ENCODE measurements at places on chromosomes 3 and 15.
A peak's percentile ranks its signal among the peaks of the same experiment; 100 is the strongest.

GRCh38 chr15:31385736-31386135 lies 59.1 kb downstream of the KLF13 start:
- DNase-seq, result no peak

- DNase-seq, result no peak
Observed at GRCh38 chr3:61387817-61388216, 136.6 kb upstream of the FHIT start.

DNA sequence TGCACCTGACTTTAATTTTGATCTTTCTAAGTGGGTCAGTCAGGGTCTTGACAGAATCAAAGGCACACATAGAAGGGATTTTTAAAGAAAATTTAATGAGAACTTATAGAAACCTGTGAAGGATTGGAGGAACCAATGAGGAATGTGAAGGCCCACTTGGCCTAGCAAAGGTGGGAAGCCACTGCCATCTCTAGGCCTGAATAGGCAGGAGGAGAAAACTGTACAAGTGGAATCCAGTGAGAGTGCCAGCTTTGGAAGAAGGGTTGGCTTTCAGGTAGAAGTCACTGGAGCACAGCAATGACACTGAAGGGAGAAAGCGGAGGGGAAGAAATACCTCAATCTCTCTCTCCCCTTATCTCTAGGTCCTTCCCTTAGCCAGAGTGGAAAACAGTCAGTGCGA lies 380.7 kb upstream of the KCNMB2 start:
- DNase-seq, result no peak

GRCh38 chr15:72927451-72927850 lies 124.8 kb upstream of the NEO1 start:
- no peak for DNase-seq

GRCh38 chr3:128322030-128323022 lies 144.4 kb downstream of the DNAJB8 start:
- peak; percentile 10 for DNase-seq

- no peak for DNase-seq
Observed at GRCh38 chr15:36529296-36530011, 50.0 kb upstream of the CDIN1 start.

GRCh38 chr3:189529889-189530471 lies 101.2 kb upstream of the TP63 start:
- DNase-seq, result no peak

- no peak for DNase-seq
Observed at GRCh38 chr15:67176195-67176971, 78.1 kb downstream of the AAGAB start.

GRCh38 chr3:108719178-108719806 lies 37.9 kb downstream of the RETNLB start:
- DNase-seq, result no peak

DNA sequence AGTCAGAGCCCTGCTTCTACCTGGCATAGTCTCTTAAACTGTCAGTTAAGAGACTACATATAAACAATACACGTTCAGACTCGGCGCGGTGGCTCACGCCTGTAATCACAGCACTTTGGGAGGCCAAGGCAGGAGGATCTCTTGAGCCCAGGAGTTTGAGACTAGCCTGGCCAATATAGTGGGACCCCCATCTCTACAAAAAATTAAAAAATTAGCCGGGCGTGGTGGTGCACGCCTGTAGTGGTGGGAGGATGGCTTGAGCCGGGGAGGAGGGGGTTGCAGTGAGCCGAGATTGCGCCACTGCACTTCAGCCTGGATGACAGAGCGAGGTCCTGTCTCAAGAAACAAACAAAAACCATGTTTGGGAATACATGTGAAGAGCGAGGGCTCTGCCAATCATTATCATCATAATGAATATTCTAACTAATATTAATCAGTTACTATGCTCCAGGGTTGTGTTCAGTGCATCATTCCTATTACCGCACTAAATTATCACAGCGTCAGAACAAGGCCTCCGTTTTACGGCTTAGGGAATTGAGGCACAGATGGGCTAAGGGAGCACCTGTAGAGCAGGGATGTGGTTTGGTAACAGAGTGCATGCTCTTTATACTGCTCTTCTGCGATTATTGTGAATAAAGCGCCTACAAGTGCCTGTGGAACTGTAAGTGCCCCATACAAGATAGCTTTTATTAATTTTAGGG lies 844 bp upstream of the UQCC5 start:
- no peak for DNase-seq

DNA sequence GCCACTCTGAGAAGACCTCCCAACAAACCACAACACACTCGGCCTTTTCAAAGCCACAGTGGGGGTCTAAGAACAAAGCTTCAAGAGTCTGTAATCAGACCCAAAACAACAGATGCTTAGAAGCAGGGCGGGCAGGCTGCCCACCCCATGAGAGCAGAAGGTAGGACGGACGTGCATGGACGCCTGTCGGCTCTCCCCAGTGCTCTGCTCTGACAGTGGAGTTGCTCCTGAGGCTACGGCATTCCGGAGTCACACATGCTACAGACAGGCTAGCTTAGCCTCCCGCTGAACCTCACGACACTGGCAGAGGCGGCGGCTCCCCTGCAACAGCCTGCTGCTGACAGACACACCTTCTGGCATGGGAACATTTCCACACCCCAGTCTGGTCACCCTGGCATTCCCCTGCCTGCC lies 33.5 kb downstream of the SLCO2A1 start:
- no peak for DNase-seq

- DNase-seq, result no peak
Observed at GRCh38 chr15:85024509-85025336, 43.1 kb downstream of the PDE8A start.

DNA sequence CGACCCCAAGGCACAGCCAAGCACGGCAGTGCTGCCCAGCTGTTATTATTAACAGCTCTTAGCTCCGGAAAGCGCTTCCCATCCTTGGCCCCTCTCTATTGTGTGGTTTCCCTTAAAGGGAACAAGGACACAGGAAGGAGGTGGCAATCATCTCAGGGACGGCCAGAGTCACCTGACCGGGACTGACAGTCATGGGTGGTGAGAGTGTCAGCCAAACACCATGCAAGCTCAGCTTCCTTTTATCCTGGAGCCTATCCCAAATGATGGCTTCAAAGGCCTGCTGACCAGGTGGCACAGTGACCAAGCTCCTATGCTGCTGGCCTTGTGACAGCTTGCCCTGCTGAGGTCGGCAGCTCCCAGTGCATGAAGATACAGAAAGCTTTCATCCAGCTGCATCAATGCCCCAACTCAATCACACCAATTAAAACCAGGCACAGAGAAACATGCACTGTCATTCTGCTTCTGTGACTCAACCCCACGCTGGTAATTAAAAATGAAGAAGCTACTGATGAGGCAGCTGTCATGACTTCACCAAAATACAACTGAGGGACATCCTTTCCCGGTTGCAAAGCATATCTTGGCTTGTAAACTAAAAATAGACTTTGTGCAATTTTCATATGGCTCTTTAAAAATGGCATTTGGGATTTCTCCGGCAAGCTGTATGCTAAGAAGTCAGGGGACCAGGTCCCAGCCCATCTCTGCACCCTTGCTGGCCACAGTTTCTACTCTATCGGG lies 34.0 kb downstream of the PCSK6 start:
- no peak for DNase-seq

- DNase-seq, result no peak
Observed at GRCh38 chr3:94978084-94978483, 915.2 kb downstream of the NSUN3 start.

GRCh38 chr15:51793521-51794305 lies 35.7 kb upstream of the TMOD3 start:
- no peak for DNase-seq

DNA sequence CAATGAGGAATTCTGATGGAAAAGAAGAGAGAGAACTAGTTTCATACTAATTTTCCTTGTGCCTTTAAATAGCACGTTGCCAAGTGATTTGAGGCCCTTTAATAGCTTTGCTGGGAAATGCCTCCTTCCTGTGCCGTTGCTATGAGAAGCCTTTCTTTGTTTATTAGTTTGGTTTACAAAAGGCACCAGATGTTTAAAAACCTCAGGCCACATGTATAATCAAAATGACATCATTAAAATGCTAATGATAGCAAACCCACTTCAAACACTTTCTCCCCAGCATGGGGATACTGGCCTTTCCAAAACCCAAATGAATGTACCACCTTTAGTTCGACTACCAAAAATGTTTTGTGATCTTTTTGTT lies 50.0 kb upstream of the TBC1D23 start:
- DNase-seq, result no peak

GRCh38 chr15:53869044-53869805 lies 109.0 kb upstream of the UNC13C start:
- no peak for DNase-seq

- no peak for DNase-seq
Observed at GRCh38 chr3:36678216-36679013, 85.9 kb downstream of the DCLK3 start.

GRCh38 chr3:64763980-64764379 lies 76.2 kb upstream of the ADAMTS9 start:
- no peak for DNase-seq

GRCh38 chr3:134393074-134393473 lies 18.8 kb upstream of the AMOTL2 start:
- DNase-seq, result no peak

- DNase-seq, result no peak
Observed at GRCh38 chr15:65937476-65937875, 68.2 kb downstream of the RAB11A start.

GRCh38 chr3:10623578-10624275 lies 118.3 kb upstream of the ATP2B2 start:
- no peak for DNase-seq

DNA sequence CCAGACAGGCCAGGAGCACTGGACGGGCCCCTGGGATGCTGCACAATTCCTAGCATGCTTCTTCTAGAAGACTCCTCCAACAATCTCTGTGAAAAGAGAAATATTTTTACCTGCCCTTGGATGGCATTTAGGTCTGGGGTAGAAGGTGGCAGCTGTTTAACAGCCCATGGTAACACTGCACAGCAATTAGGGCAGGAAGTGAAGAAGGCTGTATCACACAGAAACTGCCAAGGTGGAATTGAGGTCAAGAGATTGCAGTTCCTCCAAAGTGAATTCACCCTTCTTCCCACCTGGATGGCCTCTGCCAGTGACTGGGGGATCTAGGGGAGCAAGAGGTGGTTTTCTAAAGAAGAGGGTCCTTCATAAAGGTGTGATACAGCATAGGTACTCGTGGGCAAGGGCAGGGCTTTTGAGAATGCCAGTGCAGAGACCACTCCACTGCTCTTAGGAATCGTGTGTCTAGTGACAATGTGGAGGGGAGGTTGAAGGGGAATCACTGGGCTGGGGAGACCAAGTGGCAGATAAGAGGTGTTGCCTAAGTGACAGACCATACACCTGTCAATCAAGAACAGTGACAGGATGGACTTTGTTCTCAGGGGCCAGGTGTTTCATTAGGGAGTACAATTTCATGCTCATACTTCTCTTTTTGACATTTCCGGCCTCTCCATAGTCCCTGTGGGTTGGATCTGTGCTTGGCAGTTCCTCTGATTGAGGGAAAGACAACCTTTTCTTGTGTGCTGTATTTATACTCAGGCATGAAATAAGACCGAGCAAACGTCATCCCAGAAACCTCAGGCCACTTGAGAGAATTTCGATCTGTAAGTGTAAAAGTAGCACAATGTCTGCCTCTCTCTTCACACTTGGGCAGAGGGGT lies 83.5 kb upstream of the BCL6 start:
- no peak for DNase-seq

- DNase-seq, result no peak
Observed at GRCh38 chr15:101161656-101162055, 90.2 kb downstream of the CHSY1 start.
